Fibroblast of skin of scalp (primary cell): ENCODE measurements at places on chromosomes 5 and 9.

- no peak for DNase-seq
These were observed 19.9 kb downstream of the GDA start for GRCh38 chr9:72169178-72169577.

- peak; percentile 21 for DNase-seq
These were observed 74.3 kb downstream of the KIAA0825 start for GRCh38 chr5:94544031-94544650.

DNA sequence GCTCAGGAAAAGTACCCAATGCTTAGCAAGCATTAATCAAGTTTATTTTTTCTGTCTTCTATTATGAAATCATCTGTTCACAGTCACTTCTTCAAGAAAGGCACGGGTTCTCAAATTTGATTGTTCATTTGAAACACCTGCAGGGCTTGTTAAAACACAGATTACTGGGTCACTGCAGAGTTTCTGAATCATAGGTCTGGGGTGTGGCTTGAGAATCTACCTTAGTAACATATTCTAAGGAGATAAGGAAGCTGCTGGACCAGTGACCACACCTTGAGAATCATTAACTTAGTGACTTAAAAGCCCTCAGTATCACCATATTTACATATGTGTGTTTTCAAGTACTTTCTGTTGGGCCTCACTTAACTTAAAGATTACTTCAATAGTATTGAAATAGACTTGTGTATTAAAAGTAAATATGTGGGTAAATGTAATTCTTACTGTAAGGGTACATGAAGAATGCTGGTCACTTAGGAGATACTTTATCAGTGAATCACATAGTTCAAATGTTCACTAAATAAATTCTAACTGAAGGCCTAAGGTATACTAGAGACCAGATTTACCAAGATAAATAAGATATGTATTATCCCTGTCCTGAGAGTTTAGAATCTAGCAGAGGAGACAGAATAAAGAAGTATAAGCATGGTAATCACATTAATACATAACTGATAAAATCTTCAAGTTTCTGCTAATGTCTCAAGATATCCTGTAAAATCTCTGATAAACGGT is 1342.1 kb upstream of the C9orf72 start:
- DNase-seq = no peak

DNA sequence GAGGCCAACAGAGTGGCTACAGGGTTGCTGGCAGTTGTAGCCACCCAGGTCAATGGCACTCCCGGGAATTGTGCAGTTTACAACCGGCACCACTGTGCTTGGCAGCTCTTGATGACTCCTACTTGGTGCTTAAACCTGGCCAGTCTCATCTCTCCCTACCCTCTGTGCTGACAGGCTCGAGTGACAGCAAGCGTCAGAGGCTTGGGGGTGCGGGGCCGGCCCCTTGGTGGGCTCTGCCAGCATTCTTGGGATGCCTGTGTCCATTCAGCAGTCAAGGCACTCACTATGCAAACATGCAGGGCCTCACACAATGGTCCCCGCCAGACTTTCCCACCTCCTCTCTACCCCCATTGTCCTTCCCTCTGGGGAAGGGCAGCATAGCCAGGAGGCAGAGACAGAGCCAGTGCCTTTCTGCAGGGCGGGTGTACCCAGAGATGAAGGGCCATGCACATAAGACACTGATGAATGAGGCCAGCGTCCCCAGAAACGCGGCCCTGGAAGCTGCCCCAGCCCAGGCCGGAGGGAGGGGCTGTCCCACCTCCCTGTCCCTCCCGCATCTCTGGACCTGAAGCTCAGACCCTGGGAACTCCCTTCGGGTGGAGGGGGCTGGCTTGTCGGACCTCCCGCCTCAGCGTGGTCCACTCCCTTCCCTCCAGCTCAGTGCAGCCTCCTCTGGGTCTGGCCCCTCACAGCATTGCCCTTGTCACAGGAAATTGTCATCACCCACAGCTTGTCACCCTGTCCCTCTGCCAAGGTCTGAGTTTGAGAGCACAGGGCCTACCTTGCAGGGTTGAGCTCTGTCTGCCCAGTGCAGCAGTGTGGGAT is 26.4 kb upstream of the NOTCH1 start:
- DNase-seq = peak; percentile 96

- DNase-seq = no peak
These were observed 152.7 kb upstream of the ACTBL2 start for GRCh38 chr5:57635146-57635777.

DNA sequence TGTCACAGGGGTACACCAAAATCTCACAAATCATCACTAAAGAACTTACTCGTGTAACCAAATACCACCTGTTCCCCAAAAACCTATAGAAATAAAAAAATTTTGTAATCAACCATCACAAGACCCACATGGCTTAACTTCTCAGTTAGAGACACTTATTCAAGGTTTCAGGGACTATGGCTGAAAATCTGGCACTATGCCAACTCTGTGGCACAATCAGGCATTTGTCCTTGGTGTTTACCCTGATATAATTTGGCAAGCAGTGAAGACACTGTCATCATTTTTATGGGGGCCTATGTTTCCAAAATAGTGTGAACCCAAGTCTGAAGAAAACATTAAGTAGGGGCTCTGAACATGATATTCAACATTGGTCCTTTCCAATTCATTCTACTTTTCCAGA is 59.0 kb downstream of the ZNF622 start:
- DNase-seq = no peak

GRCh38 chr5:158670201-158670600 is 429.5 kb downstream of the EBF1 start:
- DNase-seq = no peak

- no peak for DNase-seq
These were observed 25.3 kb upstream of the ZNF608 start for GRCh38 chr5:124771761-124772160.
